Testis (tissue), 5 donors: ENCODE measurements at places on chromosomes 16 and 17. TPM values are rescaled to one million over a fixed set of nuclear protein-coding genes. Genes with fewer than 3 reads are reported as not detected.

The NAGS gene
- total RNA-seq, result 3.1 TPM

The HSPB9 gene
- 9.8 TPM for total RNA-seq

The FOXN1 gene
- 0.50 TPM for total RNA-seq

The CNGB1 gene
- 1.2 TPM for total RNA-seq

The CYB561 gene
- total RNA-seq, result 19.7 TPM

The EIF3C gene
- total RNA-seq, result 497 TPM

The LPO gene
- total RNA-seq, result 2.0 TPM

The SULT1A2 gene
- total RNA-seq, result 2.5 TPM
